ENCODE measurements at places on chromosomes 5 and 9.

DNA sequence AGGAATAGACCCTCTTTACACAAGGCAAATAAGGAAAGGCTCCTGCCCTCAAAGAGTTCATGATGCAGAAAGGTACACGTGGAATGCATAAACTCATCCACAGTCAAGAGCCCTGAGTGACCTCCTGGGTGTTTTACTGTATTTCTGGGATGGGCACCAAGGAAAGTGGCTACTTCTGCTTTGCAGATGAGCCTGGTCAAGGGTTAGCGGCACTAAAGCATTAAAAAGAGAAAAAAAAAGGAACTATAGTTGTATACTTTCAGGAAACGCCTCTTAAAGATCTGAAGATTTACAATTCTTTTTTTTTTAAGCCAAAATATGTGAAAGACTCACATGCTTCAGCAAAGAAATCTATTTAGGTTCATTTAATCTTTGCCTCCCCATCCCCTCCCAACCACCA, 366.2 kb upstream of the PDE4D start:
- no peak for DNase-seq

DNA sequence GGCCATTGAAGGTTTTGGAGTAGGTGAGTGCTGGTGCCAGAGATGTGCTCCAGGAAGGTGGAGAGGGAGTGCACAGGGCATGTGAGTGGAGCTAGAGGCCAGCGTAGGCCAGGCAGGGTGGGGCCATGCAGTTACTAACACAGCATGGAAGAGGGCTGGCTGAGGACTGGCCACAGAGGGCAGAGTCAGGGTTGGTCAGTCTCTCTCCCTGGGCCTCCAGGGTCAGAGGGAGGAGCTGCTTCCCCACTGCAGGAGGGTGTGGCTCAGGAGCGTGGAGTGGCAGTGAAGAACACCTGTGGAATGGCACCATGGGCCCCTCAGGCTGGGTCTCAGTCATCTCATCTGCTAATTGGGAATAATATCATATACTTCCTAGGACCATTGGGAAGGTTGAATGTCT, 167.7 kb downstream of the MACROH2A1 start:
- no peak for DNase-seq

GRCh38 chr5:1729641-1730486, 69.8 kb downstream of the MRPL36 start:
- no peak for DNase-seq

GRCh38 chr5:57175551-57176309, 1.9 kb downstream of the GPBP1 start:
- DNase-seq, result no peak

Measured in NCI-H748 treated with DMSO at 0.1 percent for 48 hours (cell line).